ENCODE measurements at places on chromosomes 2 and 18.

- no peak for DNase-seq
Observed at GRCh38 chr18:76948345-76948744, 126.0 kb downstream of the ZNF236 start.

- no peak for DNase-seq
Observed at GRCh38 chr2:206527153-206527552, 83.8 kb downstream of the ADAM23 start.

GRCh38 chr2:201572846-201573508, 70.3 kb downstream of the TMEM237 start:
- peak; percentile 30 for DNase-seq

DNA sequence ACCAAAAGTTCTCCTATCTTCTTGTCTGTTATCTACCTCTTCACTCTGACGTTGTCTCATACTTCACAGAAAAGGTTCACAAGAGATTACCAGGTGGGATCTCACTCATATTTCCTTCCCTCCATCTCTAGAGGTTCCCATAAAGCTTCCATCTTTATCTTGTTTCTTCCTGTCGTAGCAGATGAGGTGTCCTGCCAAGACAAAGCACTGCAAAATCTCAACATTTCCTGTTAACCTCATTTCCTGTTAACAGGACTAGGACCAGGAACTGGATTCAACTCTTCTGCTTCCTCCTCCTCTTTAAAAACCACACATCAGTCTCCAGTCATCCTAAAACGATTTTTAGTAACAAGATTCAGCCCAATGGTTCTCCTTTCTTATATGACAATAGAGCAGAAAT, 512.8 kb upstream of the NRP2 start:
- DNase-seq, result no peak

DNA sequence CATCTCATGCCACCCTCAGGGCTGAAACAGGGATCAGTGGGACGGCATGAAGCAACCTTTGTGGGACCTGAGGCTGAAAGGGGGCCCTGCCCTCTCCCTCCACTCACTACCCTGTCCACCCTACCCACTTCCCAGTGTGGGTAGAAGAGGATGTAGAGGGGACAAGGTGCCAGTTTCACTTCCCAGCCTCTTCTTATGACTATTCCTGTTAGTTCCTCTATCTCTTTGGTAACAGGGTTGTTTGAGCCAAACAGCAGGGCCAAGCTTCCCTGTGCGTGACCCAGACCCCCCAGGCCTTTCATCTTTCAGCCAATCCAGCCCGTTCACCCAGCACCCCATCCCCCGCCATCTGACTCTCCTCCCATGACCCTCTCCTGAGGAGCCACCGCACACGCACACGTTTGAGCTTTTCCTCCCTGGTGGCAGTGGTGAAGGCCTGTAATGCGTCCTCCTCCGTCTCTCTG, 82.3 kb downstream of the STPG4 start:
- no peak for DNase-seq

GRCh38 chr2:164205347-164205746, 415.9 kb downstream of the GRB14 start:
- no peak for DNase-seq

DNA sequence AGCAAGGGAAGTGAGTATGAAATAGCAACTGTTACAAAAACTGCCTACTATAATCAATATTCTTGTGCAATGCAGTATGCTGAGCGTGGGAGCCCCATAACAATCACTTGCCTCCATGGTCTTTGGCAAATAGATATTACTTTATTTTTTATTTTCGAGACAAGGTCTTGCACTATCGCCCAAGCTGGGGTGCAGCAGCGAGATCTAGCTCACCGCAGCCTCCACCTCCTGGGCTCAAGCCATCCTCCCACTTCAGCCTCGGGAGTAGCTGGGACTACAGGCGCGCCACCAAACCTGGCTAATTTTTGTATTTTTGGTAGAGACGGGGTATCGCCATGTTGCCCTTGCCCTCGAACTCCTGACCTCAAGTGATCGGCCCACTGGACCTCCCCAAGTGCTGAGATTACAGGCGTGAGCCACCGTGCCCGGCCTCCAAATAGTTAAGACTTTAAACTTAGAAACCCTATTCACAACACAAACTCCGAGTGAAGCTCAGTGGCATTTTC, 1.2 kb upstream of the CCNT2 start:
- DNase-seq, result no peak

DNA sequence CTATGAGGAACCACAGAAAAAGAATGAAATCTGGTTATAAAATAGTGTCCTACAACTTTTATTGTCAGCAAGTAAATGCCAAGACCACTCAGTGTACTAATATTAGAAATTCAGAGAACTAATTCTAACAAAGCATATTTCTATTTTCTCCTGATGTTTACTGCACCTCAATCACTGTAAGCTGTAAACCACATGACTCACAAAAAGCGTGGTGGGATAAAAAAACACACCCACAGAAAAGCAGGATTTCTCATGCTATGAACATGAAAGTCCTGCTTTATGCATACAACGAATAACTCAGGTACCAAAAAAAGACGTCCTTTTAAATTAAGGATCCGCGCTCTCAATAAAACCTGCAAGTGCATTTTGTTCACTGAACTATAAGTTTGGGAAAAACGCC, 797 bp downstream of the TXNL4A start:
- no peak for DNase-seq

DNA sequence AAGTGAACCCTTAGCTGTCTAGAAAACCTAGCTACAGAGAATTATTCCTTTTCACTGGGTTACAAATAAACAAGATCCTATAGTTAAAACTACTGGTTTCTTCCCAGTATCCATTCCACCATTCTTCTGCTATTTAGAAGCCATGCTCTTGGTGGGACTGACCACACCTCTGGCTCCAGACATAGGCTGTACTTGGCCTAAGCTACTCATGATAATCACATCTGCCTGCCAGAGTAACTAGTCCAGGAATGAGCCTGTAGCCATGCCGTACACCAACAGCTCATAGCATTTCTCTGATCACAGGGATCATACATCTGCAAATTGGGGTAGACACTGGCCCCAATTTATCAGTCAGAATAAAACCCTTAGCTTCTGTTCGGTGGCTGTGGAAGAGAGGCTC, 33.7 kb downstream of the NABP1 start:
- no peak for DNase-seq

GRCh38 chr18:22493940-22494339, 76.2 kb upstream of the CTAGE1 start:
- DNase-seq, result no peak

- peak; percentile 59 for DNase-seq
Observed at GRCh38 chr2:203683932-203684556, 22.4 kb upstream of the CD28 start.

GRCh38 chr2:219296142-219296541, 13.1 kb downstream of the PTPRN start:
- DNase-seq, result no peak

- DNase-seq, result no peak
Observed at GRCh38 chr2:182113334-182113733, 127.7 kb downstream of the PPP1R1C start.
